GM23338 (cell line): ENCODE measurements at places on chromosomes 7 and 10.

GRCh38 chr10:113550365-113550764 is 2.5 kb upstream of the HABP2 start:
- no peak for DNase-seq
- H3K4me1 ChIP-seq, result no peaks in the 10 kb centered on the region
- no peak overlapping the region for H3K4me3 ChIP-seq

- H3K4me3 ChIP-seq, result peak within 1 kb of the TSS; percentile 79
- peaks cover 85% of the 10 kb centered on the region for H3K27me3 ChIP-seq
- peak; percentile 70 for DNase-seq
- H3K36me3 ChIP-seq, result no peaks in the 10 kb centered on the region
- no peak within 1 kb of the TSS for H3K27ac ChIP-seq
- peaks cover 7% of the 10 kb centered on the region; the same call in 1 of the 2 replicates for H3K4me1 ChIP-seq
Measured at GRCh38 chr7:79453558-79454360, at the start of gene MAGI2. MAGI2 (minus strand) TSS chr7:79453667; CDS start chr7:79453320, 347 bp downstream.

DNA sequence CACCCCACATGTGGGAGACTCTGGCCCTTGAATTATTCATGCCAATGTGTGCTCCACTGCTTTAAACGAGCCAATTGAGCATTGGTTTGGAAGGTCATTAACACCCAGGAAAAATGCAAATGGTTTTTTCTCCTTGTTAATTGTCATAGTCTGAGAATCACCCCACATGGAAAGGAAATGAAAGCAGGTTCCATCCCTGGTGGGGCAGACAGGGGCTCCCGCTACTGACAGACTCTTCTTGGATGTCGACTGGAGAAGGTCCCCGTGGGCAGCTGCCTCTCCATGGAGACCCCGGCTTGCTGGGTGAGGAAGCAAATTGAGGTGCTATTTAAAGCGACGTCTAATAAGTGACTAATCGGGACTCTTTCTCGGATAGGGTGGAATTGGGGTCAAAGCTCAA is 32.0 kb upstream of the EN2 start:
- H3K4me1 ChIP-seq, result no peaks in the 10 kb centered on the region
- no peaks in the 10 kb centered on the region for H3K27me3 ChIP-seq
- DNase-seq, result no peak
- no peaks in the 10 kb centered on the region for H3K36me3 ChIP-seq
- H3K27ac ChIP-seq, result no peak overlapping the region
- H3K4me3 ChIP-seq, result no peak overlapping the region

- H3K4me1 ChIP-seq, result no peaks in the 10 kb centered on the region
- H3K4me3 ChIP-seq, result no peak overlapping the region
- DNase-seq, result no peak
- H3K27me3 ChIP-seq, result peaks cover 10% of the 10 kb centered on the region
- H3K27ac ChIP-seq, result no peak overlapping the region
Measured at GRCh38 chr10:132301371-132302330, 6.1 kb downstream of the STK32C start.

DNA sequence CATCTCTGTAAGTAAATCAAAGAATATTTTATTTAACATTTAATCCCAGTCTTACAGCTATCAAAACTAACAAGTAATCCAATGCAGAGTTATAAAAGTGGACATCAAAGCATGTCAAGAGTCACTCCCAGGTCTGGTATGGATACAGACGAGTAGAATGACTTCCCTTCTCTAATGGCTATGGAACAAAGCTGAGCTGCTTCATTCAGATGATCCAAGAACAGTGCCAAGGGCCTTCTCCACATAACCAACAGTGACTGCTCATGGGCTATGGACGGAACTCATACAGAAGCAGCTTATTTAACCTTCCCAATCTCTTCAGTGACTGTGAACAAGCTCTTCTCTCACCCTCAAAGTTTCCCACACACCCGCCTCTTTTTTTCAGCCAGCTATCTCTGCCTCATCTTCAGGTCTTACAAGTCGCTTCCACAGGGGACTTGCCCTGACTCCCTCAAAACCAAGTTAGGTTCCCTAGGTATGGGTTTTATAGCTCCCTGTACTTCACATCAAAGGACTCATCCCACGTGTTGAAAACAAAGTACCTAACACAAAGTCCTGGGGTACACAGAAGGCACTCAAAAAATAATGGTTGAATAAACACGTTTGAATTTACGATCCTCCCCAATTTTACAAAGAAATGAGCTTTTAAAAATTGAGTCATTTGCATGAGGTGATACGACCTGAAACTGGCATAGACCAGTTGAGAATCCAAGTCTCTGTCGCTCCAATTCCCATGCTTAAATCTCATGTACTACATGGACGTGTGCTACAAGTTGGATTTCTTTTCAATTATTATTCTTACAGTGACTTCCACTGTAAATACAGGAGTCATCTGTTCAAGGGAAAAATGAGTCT is 3.1 kb downstream of the USP6NL start:
- H3K27me3 ChIP-seq, result 0 out of 2 replicates have a peak, but pooled peaks cover 6% of the 10 kb centered on the region
- no peaks in the 10 kb centered on the region for H3K36me3 ChIP-seq
- no peak for DNase-seq
- H3K27ac ChIP-seq, result no peak overlapping the region
- H3K4me3 ChIP-seq, result no peak overlapping the region

GRCh38 chr10:98646998-98647917 is 200.5 kb upstream of the HPS1 start:
- H3K27me3 ChIP-seq, result no peaks in the 10 kb centered on the region
- H3K27ac ChIP-seq, result peak overlapping the region; percentile 83
- DNase-seq, result peak; percentile 78
- peaks cover 49% of the 10 kb centered on the region for H3K4me1 ChIP-seq
- no peaks in the 10 kb centered on the region for H3K36me3 ChIP-seq

GRCh38 chr10:61965703-61966395 is 64.3 kb downstream of the ARID5B start:
- peaks cover 27% of the 10 kb centered on the region for H3K4me1 ChIP-seq
- no peaks in the 10 kb centered on the region for H3K27me3 ChIP-seq
- no peaks in the 10 kb centered on the region for H3K36me3 ChIP-seq
- no peak overlapping the region for H3K4me3 ChIP-seq

DNA sequence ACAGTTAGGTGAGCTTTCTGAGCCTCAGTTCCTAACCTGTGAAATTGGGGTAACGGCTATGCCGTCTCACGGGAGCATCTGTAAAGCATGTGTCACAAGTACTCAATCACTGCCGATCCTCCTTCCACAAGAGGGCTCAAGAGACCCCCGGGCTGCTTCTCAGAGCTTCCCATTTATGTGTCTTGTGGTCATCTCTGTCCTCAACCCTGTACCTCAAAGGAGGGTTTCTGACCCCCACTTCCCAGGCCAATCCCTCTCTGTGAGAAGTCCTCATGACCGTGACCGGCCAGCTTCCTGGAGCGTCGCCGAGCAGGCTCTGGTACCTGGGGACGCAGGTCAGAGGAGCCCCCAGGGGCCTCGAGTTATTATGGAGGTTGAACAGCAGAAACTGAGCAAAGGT is 510 bp upstream of the TRPV5 start:
- DNase-seq, result no peak
- no peaks in the 10 kb centered on the region for H3K36me3 ChIP-seq
- no peak overlapping the region for H3K27ac ChIP-seq
- H3K4me3 ChIP-seq, result no peak overlapping the region
- no peaks in the 10 kb centered on the region for H3K4me1 ChIP-seq
- H3K27me3 ChIP-seq, result no peaks in the 10 kb centered on the region

GRCh38 chr7:77549106-77549870 is 12.2 kb downstream of the PTPN12 start:
- no peaks in the 10 kb centered on the region for H3K27me3 ChIP-seq
- H3K27ac ChIP-seq, result no peak overlapping the region
- no peak overlapping the region for H3K4me3 ChIP-seq
- no peaks in the 10 kb centered on the region for H3K36me3 ChIP-seq
- DNase-seq, result no peak

DNA sequence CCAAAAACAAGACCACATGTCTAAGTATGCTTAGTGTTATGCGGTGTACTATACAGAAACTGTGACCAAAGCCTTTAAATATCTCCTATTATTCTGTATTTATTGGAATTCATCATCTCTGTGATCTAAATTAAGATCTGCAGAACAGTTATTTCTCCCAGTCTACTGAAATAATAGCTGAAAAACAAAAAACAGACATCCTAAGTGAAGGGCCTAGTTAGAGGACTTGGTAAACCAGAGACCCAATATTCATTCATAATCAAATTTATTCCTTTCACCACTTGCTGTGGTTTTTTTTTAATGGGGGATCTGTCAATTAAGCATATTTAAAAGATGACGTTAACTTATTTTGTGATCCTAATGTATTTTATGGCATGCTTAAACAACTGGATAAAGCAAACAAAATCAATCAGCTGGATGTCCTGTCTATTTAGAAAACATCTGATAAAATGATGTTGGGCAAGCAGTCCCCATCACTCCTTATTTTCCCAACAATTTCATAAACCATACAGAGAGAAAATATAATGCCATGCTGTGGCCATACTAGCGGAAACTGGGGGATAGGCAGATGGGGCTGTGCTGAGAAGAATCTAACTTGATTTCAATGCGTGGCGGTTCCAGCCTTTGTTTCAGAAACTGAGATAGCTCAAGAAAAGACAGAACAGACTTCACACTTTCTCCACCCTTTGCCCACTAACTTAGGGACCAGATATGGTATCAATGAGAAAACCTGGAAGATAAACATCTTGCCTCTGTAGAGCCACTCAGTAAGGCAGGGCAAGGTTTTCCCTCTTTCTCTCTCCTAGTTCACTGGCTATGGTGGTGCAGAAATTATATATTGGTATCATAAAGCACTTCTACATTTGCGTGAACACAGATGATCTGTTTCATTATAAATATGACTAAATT is 32.9 kb downstream of the ICA1 start:
- no peak for DNase-seq
- no peaks in the 10 kb centered on the region for H3K4me1 ChIP-seq
- no peak overlapping the region for H3K27ac ChIP-seq

DNA sequence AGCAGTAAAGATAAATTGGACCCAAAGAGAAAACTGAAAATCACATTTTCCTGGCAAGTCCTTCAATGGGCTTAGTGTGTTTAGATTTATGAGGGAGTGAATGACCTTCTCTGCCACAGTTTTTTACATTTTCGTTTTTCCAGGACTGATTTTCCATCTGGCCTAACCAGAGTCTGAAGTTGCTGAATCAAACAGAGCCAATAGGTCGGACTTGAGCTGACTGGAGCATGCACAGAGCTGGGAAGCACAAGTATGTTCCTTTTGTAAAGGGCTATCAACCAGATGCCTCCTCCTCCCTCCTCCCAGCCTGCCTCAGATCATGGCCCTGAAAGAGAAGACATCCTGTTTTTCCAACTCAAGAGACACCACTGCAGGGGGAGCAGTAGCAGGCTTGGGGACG is 126.0 kb upstream of the ANKRD1 start:
- H3K4me1 ChIP-seq, result no peaks in the 10 kb centered on the region
- no peaks in the 10 kb centered on the region for H3K36me3 ChIP-seq
- no peak overlapping the region for H3K4me3 ChIP-seq
- H3K27me3 ChIP-seq, result no peaks in the 10 kb centered on the region
- no peak for DNase-seq

- H3K4me1 ChIP-seq, result peaks cover 47% of the 10 kb centered on the region
- no peak for DNase-seq
- H3K4me3 ChIP-seq, result peak overlapping the region; percentile 93
- H3K27me3 ChIP-seq, result peaks cover 27% of the 10 kb centered on the region
Measured at GRCh38 chr7:150339409-150339809, 2.0 kb downstream of the RARRES2 start.

- H3K27me3 ChIP-seq, result no peaks in the 10 kb centered on the region
- no peak overlapping the region for H3K4me3 ChIP-seq
- no peak overlapping the region for H3K27ac ChIP-seq
- H3K4me1 ChIP-seq, result no peaks in the 10 kb centered on the region
- DNase-seq, result no peak
Measured at GRCh38 chr10:101512738-101513137, 75.3 kb downstream of the POLL start.

GRCh38 chr7:12756821-12757220 is 69.4 kb downstream of the ARL4A start:
- H3K4me3 ChIP-seq, result no peak overlapping the region
- H3K36me3 ChIP-seq, result peaks cover 5% of the 10 kb centered on the region
- H3K4me1 ChIP-seq, result no peaks in the 10 kb centered on the region

DNA sequence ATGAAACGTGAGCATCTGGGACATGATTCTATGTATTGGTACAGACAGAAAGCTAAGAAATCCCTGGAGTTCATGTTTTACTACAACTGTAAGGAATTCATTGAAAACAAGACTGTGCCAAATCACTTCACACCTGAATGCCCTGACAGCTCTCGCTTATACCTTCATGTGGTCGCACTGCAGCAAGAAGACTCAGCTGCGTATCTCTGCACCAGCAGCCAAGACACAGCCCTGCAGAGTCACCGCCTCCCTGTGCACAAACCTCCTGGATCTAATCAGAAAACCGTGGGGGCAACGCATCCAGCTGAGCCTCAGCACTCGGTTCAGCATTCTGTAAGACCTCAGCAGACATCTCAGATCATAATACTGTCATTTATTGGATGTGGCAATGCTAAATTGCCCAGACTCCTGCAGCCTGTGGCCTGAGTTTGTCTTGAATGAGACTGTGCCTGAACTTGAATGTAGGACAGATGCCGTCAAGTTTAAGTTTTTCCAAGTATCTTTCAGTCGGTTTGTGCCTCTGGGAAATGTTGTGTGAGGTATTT is 41.5 kb upstream of the PRSS58 start:
- no peaks in the 10 kb centered on the region; the same call in 1 of the 2 replicates for H3K4me1 ChIP-seq
- peaks cover 3% of the 10 kb centered on the region; the same call in 1 of the 2 replicates for H3K27me3 ChIP-seq
- no peak for DNase-seq

DNA sequence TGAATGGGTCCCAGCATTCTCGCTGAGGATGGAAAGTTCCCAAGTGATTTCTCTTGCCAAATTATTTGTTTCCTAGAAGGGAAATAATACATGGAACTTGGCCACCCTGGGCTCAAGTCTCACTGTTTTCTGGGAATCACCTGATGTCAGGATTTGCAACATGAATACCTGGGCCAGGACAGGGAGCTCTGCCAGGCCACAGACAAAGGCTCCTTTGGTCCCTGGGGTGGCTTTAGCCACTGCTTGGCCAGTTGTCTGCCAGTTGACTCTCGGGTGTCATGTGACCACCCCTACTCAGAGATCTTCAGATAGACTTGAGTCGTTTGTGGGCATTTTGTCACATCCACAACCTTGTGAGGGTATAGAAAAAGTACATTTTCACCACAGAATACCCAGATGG is 258.0 kb upstream of the HABP2 start:
- H3K27me3 ChIP-seq, result no peaks in the 10 kb centered on the region
- H3K27ac ChIP-seq, result no peak overlapping the region
- no peak for DNase-seq
- no peak overlapping the region for H3K4me3 ChIP-seq

GRCh38 chr7:127886248-127886647 is 145.0 kb downstream of the LRRC4 start:
- H3K4me1 ChIP-seq, result peaks cover 39% of the 10 kb centered on the region
- H3K27me3 ChIP-seq, result no peaks in the 10 kb centered on the region
- peaks cover 13% of the 10 kb centered on the region; the same call in 1 of the 2 replicates for H3K36me3 ChIP-seq
- no peak overlapping the region for H3K4me3 ChIP-seq

- no peaks in the 10 kb centered on the region for H3K4me1 ChIP-seq
- no peaks in the 10 kb centered on the region for H3K36me3 ChIP-seq
Measured at GRCh38 chr7:117338020-117338419, 15.2 kb upstream of the WNT2 start.

GRCh38 chr10:80664071-80664680 is 126.5 kb downstream of the SH2D4B start:
- no peak overlapping the region for H3K4me3 ChIP-seq
- H3K27me3 ChIP-seq, result no peaks in the 10 kb centered on the region
- no peak overlapping the region for H3K27ac ChIP-seq
